HT1080 (cell line): ENCODE measurements at places on chromosomes 7 and 10. TPM values are rescaled to one million over a fixed set of nuclear protein-coding genes. Genes with fewer than 3 reads are reported as not detected.

DNA sequence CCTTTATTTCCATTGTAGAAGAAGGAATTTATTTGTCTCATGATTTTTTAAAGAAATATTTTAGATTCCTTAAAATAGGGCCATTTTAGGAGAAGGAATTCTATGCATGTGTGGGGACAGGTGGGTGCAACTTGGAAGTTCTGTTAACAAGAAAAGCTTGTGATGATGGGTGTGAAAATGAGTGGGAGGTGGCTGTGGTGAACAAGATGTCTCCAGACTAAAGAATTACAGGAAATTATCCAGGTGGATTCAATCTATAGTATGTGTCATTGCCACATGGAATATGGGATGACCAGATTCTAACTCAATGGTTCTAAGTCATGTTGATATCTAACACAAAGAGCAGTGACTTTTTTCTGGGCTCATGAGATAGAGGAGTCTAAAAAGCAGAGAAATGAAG, 229.6 kb upstream of the IGFBP3 start:
- no peak for DNase-seq

GRCh38 chr10:70074971-70075370, 22.3 kb downstream of the MACROH2A2 start:
- no peak for DNase-seq

- DNase-seq: no peak
Measured at GRCh38 chr10:4751211-4751610, 74.8 kb upstream of the AKR1E2 start.

- DNase-seq: no peak
Measured at GRCh38 chr10:58951087-58951486, 225.4 kb upstream of the PHYHIPL start.

GRCh38 chr10:32210306-32211045, 136.5 kb downstream of the EPC1 start:
- DNase-seq: peak; percentile 34

DNA sequence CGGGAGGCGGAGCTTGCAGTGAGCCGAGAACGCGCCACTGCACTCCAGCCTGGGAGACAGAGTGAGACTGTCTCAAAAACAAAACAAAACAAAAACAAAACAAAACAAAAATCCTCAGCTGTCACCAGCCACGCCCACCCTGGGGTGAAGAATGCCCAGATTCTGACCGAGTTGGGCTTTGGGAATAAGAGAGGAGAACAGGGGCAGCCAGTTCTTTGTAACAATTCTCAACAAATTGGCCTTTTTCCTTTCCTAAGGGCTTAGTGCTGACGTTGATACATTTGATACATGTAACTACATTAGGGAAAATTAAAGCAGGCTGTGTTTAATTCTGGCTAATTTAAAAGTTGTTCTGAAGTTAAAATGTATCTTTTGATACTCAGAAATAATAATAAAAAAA, 121.0 kb downstream of the EPC1 start:
- DNase-seq: no peak

DNA sequence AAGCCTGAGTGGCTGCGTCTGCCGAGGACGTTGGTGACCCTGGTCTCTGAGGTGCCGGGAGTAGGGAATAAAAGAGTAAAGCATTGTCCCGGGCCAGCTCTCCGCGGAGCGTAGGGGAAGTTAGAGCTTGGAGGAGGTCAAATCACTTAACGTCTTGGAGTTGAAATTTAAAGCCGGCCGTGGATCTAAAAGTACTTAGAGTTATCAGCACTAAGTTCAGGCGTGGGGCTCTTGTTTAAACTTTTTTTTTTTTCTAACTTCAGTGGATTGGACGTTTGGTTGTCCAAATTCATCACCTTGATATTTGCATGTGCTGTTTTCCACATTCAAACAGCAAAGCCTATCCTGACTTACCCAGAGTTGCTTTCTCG, 700 bp downstream of the NIPSNAP2 start:
- DNase-seq: no peak

The FKBP6 gene
- total RNA-seq: not detected in 2 replicates

The ITIH2 gene
- not detected in 2 replicates for total RNA-seq

The RBP3 gene
- total RNA-seq: not detected in 2 replicates
